ENCODE measurements at places on chromosomes 2 and 18.

GRCh38 chr2:60335533-60336237 lies 217.8 kb downstream of the BCL11A start:
- DNase-seq = no peak

- no peak for DNase-seq
These were observed 158.0 kb downstream of the INHBB start for GRCh38 chr2:120503793-120504571.

- DNase-seq = no peak
These were observed 59.1 kb downstream of the RMDN2 start for GRCh38 chr2:37984176-37984575.

DNA sequence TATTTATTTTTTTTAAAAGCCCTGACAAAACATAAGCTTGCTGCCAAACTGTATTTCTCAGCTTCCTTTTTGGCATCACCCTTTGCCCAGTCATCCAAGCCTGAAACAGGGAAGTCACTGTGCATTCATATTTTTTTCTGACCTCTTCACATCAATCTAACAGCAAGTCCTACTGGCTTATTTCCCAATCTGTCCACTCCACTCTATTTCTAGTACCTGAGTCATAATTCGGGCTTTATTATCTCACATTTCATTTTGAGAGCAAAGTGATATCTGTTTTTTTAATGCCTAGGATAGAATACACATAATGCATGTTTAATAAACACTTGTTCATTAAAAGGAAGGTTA lies 5.1 kb downstream of the HNMT start:
- no peak for DNase-seq

GRCh38 chr2:41393621-41394020 lies 654.2 kb upstream of the PKDCC start:
- DNase-seq = no peak

DNA sequence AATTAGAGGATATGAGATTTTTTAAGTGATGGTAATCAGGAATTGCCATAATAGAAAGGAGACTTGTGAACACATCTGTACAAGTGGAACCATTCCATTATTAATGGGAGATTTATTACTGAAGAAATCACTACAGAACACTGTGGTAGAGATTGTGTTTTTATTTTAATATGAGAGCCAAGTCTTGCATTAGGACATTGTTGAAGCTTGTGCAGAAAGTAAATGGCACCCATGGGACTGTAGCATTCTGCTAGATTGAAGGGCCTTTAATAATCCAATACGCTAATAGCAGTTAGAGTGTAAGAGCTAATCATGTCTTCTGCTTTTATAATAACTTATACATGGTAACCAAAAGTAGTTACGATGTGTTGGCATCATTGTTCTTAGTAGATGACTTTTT lies 83.6 kb downstream of the VRK2 start:
- DNase-seq = no peak

DNA sequence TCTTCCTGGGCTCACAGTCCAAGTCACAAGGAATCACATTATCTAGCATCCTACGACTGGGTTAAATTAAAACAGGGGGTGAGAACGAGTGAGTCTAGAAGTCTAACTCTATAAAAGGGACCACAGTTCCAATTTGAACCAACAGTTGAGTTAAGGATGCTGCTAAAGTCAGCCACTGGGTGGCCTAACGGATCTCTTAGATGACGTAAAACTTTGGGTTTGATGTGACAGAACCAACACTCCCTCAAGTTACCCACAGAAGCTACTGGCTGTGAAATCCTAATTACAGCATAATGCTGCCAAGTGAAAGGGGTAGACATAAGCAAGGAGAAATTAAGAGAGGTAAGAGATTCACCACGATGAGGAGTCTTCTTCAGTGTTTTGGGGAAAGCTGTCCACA lies 32.7 kb upstream of the RUFY4 start:
- no peak for DNase-seq

DNA sequence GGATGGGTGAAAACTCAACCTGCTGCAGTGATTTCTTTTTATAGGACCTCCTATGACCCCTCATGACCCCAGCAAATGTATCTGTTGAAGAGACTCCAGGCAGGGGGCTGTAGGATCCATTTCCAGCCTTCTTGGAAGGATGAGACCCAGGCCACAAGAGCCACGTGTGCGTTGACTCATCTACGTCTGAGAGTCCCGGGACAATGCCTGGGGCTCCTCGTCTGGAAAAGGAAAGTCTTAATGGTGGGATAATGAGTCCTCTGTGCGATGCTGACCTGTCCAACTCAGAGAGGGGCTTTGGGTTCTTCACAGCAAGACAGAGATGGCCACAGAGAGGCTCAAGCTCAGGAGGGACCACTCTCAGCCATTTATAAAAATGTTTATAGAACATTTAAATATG lies 80.8 kb downstream of the SMIM21 start:
- no peak for DNase-seq

- no peak for DNase-seq
These were observed 30.3 kb downstream of the C2orf42 start for GRCh38 chr2:70160545-70160944.

DNA sequence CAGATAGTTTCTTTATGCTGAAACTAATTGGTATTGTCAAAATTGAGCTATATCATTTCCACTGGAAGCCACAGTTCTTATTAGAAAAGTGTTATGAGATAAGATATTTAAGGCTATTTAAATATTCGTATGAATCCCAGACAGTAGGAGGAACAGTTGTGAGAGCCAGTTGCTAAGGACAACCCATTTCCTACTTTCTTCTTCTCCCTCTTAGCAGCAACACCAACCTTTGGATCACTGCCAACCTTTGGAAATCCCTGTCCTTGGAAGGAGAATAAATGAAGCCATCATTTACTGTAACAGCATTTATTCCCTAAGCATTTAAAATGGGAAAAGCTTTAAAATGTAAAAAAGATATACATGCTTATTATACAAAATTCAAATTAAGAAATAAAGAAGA lies 85.8 kb downstream of the PLCL1 start:
- no peak for DNase-seq

DNA sequence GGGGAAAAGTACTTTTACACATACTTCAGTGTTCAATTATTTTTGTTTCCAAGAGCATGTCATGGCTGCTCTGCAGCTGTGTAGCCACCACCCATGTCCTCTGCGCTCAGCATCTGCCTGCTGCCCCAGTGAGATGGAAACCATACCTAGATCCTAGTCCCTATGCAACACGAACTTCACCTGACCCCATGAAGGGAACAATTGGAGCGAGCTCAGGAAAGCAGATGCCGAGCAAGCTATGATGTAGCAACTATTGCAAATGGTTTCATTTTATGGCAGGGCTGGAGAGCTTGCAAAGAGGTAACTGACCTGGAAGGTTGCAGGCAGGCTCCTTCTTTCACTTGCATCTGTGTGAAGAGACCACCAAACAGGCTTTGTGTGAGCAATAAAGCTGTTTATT lies 1.3 kb upstream of the CCDC141 start:
- no peak for DNase-seq

GRCh38 chr2:233161730-233162129 lies 89.7 kb upstream of the ATG16L1 start:
- no peak for DNase-seq
